ENCODE measurements at places on chromosomes 4 and X. TPM values are rescaled to one million over a fixed set of nuclear protein-coding genes. Genes with fewer than 3 reads are reported as not detected.
A peak's percentile ranks its signal among the peaks of the same experiment; 100 is the strongest.

MAGEB10 gene
- total RNA-seq: not detected

NOCT gene
- total RNA-seq: 4.0 TPM

DNA sequence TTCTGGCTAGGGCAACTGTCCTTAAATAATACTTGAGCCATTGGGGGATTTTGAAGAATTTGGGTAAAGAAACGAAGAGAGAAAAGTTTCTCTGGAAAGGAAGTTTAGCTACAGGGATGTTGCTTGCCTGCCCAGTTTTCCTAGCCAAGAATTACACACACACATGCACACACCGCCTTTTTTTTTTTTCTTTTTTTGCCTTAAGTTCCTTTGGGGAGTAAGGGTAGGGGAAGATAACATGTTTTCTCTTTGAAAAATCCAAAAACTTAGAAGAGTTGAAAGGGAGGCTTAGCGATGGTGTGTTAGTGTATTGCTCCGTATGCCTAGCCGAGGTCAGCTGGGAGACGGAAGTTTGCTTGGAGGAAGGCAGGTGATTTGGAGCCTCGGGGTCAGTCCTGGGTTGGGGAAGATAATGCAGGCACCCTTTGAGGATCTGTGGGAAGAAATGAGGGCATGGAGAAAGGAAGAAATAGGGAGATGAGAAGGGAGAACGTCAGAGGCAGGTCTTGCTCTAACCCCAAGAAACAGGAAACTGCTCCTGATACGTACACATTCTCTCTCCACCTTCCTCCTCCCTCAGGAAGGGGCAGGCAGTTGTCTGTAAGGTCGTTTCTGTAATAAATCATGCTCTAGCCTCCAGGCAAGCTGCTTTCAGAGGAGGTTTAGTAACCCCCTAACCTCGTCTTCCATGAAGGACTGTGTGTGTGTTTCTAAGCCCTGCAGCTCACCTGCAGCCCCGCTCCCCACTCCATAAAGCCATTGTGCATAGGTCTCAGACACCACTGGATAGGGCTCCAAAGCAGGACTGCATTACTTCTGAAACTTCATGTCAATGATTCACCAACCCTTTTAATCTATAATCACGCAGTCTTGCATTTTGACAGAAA, 10.5 kb downstream of the KLF3 start:
- no peaks in the 10 kb centered on the region for H3K36me3 ChIP-seq
- no peaks in the 10 kb centered on the region for H3K27me3 ChIP-seq
- no peak for DNase-seq
- H3K4me3 ChIP-seq: no peak overlapping the region

DNA sequence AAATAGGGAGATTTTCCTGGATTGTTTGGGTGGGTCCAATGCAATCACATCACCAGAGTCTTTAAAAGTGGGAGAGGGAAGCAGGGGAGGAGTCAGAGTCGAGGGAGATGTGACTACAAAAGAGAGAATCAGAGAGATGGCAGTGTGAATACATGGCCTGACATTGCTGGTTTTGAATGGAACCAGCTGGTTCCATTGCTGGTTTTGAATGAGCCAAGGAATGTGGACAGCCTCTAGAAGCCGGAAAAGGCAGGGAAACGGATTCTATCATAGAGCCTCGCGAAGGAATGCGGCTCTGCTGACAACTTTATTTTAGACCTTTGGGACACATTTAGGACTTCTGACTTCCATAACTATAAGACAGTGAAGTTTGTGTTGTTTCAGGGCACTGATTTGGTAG, 627.0 kb upstream of the HTR2C start:
- DNase-seq: no peak
- peaks cover 39% of the 10 kb centered on the region for H3K27me3 ChIP-seq
- no peaks in the 10 kb centered on the region for H3K36me3 ChIP-seq
- H3K4me1 ChIP-seq: no peaks in the 10 kb centered on the region

TDO2 gene
- total RNA-seq: not detected

DNA sequence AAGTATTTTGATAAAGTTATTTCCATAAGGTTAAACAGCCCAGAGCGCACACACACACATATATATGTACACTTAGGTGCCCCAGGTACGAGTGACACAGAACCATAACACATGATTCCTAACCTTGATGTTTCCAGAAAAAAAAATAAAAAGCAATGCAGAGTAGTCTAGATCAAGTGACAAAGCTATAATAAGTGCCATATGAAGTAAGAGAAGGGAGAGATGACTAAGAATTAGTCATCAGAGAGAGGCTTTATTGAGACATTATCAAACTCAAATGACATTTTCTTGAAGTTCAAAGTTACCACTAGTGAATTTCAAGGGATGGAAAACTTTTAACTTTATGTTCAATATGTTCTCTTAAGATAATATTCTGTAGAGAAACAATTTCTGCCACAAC, 215.0 kb downstream of the HTR2C start:
- no peak overlapping the region for H3K27ac ChIP-seq
- DNase-seq: no peak
- peaks cover 6% of the 10 kb centered on the region for H3K27me3 ChIP-seq
- no peaks in the 10 kb centered on the region for H3K4me1 ChIP-seq
- no peak overlapping the region for H3K4me3 ChIP-seq

- no peaks in the 10 kb centered on the region for H3K27me3 ChIP-seq
- no peak for DNase-seq
- H3K27ac ChIP-seq: no peak overlapping the region
- H3K4me3 ChIP-seq: no peak overlapping the region
Measured at GRCh38 chrX:37867536-37868153, 20.3 kb upstream of the DYNLT3 start.

DNA sequence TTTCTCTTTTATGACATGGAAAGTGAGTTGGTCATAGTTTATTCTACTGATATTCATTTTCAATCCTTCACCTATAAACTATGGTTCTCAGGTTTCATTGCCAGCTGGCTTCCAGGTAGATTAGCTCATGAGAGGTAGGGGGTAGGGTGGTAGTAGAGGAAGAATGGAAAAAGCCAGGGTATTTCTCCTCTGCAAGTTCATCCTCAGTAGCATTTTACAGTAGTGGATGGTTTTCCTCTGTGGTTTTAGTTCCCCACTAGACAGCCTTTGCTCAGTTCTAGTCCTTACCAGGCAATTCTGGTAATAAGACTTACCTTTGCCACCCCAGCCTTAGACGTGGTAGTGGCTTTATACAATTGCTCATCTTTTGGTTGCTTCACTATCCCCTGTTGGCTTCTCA, 8.9 kb upstream of the NAA11 start:
- H3K27ac ChIP-seq: no peak overlapping the region
- no peaks in the 10 kb centered on the region for H3K36me3 ChIP-seq
- no peaks in the 10 kb centered on the region for H3K27me3 ChIP-seq
- no peaks in the 10 kb centered on the region for H3K4me1 ChIP-seq
- no peak for DNase-seq

GRCh38 chrX:7515681-7516413, 327.1 kb upstream of the VCX start:
- no peaks in the 10 kb centered on the region for H3K27me3 ChIP-seq
- no peaks in the 10 kb centered on the region for H3K4me1 ChIP-seq
- no peak for DNase-seq

GRCh38 chr4:180909279-180909678, 1333.9 kb upstream of the TENM3 start:
- H3K36me3 ChIP-seq: no peaks in the 10 kb centered on the region
- H3K4me1 ChIP-seq: no peaks in the 10 kb centered on the region
- no peak overlapping the region for H3K27ac ChIP-seq
- no peak for DNase-seq

GRCh38 chrX:46704767-46705386, 54.0 kb downstream of the SLC9A7 start:
- peaks cover 20% of the 10 kb centered on the region for H3K27me3 ChIP-seq
- no peak for DNase-seq
- no peaks in the 10 kb centered on the region for H3K36me3 ChIP-seq
- H3K4me1 ChIP-seq: no peaks in the 10 kb centered on the region

- H3K4me1 ChIP-seq: peaks cover 22% of the 10 kb centered on the region
- peak overlapping the region; percentile 90 for H3K27ac ChIP-seq
- no peak for DNase-seq
- H3K27me3 ChIP-seq: no peaks in the 10 kb centered on the region
Measured at GRCh38 chr4:6916069-6916586, 6.5 kb downstream of the TBC1D14 start.

ASB9 gene
- 1.0 TPM for total RNA-seq

DNA sequence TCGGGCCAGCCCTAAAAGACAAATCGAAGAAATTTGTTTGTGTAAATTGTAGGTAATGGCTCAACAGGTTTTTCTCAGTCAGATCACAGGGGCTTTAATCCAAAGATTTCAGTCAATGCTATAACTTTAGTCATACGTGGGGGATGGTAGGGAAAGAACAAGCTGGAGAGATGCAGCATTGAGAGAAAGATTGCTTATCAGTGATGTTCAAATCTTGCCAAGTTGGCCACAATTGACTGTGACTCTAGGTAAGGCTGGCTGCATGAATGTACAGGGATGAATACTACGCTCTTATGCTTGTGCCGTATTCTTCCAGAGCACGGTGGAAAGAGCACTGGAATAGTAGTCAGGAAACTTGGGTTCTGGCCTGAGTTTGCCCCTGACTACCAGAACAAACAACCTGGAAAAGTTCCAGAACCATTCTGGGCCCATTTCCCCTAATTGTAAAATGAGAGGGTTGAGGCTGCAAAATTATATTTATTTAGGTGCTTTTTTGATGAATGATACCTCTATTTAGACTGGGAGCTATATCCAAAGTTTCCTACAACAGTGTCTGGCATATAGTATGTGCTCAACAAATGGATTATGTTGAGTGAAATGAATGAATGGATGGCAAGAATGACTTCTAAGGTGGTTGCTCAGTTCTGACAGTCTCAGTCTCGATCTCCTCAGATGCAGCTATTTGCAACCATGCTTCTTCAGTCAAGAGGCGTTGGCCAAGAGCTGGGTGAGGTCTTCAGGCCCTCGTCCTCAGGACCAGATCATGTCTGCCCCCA, 44.4 kb downstream of the TSC22D3 start:
- H3K27me3 ChIP-seq: no peaks in the 10 kb centered on the region
- no peak overlapping the region for H3K4me3 ChIP-seq
- no peak for DNase-seq
- H3K27ac ChIP-seq: peak overlapping the region; percentile 55

OTC gene
- 0.29 TPM for total RNA-seq

- no peak overlapping the region for H3K4me3 ChIP-seq
- DNase-seq: no peak
- no peaks in the 10 kb centered on the region for H3K36me3 ChIP-seq
- H3K4me1 ChIP-seq: no peaks in the 10 kb centered on the region
Measured at GRCh38 chr4:147724468-147725201, 7.3 kb upstream of the ARHGAP10 start.

DNA sequence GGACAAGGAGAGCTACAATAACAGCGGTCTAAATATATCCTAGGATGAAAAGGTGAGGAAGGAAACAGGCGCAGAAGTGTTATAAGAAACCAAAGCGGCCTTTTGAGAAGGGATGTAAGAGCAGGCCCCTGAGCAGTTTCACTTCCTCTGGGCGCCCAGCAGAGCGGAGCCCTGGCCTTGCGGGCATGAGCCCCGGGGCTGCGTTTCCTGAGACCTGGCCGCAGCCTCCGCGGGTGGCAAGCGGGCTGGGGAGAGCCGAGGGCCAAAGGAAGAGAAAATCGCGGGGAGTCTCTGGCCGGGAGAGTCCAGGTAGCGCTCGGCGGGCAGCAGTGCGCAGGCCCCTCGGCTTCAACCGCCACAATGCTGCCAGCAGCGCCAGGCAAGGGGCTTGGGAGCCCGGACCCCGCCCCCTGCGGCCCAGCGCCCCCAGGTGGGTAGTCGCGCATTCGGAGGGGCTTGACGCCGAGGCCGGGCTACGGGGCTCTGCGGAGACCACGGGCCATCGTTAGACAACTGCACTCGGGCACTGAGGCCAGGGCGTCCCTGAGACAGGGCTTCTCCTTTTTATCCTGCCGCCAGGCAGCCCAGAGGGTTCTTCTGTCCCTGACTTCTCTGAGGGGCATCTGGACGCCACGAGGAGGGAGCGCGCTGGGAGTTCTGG, at the start of gene BANK1:
TSS of gene BANK1 (plus strand) at position 210 of the 661 bp plus-strand sequence. CDS start at position 361, 151 bp downstream.
- H3K36me3 ChIP-seq: no peaks in the 10 kb centered on the region
- peaks cover 3% of the 10 kb centered on the region for H3K27me3 ChIP-seq
- no peaks in the 10 kb centered on the region for H3K4me1 ChIP-seq
- peak within 1 kb of the TSS; percentile 53 for H3K4me3 ChIP-seq
- no peak within 1 kb of the TSS for H3K27ac ChIP-seq
- DNase-seq: no peak

PAGE1 gene
- not detected for total RNA-seq

- no peak for DNase-seq
- no peaks in the 10 kb centered on the region for H3K27me3 ChIP-seq
Measured at GRCh38 chr4:119675391-119675790, 46.8 kb upstream of the PDE5A start.

DNA sequence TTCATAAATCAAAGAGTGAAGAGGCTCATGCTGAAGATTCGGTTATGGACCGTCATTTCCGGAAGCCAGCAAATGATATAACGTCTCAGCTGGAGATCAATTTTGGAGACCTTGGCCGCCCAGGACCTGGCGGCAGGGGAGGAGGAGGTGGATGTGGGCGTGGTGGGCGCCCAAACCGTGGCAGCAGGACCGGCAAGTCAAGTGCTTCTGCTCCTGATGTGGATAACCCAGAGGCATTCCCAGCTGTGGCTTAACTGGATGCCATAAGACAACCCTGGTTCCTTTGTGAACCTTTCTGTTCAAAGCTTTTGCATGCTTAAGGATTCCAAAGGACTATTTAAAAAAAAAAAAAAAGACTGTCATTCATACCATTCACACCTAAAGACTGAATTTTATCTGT, 44.0 kb upstream of the EFNB1 start:
- H3K27me3 ChIP-seq: no peaks in the 10 kb centered on the region
- H3K36me3 ChIP-seq: no peaks in the 10 kb centered on the region
- no peak overlapping the region for H3K4me3 ChIP-seq
- no peak for DNase-seq
- H3K27ac ChIP-seq: no peak overlapping the region

SHROOM2 gene
- 4.5 TPM for total RNA-seq

DNA sequence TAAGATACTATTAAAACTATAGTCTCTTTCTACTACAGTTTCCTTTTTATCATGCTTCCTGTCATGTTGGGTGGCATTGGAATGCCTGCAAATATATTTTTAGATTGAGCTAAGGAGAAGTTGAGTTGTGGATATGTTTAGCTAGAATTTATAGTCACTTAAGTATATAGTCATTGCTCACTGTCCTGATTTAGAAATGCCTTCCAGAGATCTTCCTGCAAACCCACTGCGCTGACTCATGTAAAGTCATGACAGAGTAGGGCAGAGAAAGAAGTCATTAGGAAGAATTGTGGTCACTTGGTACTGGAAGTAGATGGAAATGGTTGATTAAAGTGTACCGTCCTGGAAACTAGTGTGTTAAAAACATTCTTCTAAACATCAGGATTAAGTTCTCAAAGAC, 490.3 kb upstream of the PABPC4L start:
- no peaks in the 10 kb centered on the region for H3K36me3 ChIP-seq
- no peak overlapping the region for H3K4me3 ChIP-seq
- no peak for DNase-seq
- H3K27ac ChIP-seq: no peak overlapping the region
- no peaks in the 10 kb centered on the region for H3K27me3 ChIP-seq

DNA sequence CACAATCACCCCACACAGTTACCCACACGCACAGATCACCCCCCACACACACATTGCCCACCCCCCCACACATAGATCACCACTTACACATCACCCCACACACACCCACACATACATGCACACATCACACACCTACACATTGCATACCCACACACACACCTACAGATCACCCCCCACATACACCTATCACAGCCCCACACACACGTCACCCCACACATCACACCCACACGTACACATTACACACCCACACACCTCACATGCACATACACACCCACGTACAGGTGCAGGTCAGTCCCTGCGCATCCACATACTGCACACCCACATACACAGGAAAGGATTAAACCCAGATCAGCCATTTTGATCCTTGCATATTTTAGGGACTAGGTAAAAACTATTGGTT, 15.3 kb upstream of the TADA2B start:
- H3K36me3 ChIP-seq: peaks cover 11% of the 10 kb centered on the region
- H3K4me1 ChIP-seq: no peaks in the 10 kb centered on the region
- H3K27ac ChIP-seq: no peak overlapping the region
- no peak for DNase-seq
